ENCODE measurements at places on chromosomes 1 and 21.

DNA sequence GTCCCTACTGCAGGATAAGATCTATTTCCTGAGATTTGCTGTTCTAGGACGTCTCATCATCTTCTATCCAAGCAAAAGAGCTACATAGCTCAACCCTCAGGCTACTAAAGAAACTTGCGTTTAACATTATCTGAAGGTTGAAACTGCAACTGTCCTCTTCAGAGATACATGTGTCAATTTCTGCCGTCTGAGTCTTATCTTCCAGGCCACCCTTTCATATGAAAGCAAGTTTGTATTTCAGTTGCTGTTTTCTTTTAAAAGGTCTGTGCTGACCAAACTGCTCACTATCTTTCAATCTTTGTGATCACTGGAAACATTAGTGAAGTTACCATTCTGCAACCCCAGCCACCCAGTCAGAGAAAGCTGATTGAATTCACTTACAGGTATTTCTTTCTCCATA is 108.6 kb upstream of the RAB3GAP2 start:
- no peak for DNase-seq

DNA sequence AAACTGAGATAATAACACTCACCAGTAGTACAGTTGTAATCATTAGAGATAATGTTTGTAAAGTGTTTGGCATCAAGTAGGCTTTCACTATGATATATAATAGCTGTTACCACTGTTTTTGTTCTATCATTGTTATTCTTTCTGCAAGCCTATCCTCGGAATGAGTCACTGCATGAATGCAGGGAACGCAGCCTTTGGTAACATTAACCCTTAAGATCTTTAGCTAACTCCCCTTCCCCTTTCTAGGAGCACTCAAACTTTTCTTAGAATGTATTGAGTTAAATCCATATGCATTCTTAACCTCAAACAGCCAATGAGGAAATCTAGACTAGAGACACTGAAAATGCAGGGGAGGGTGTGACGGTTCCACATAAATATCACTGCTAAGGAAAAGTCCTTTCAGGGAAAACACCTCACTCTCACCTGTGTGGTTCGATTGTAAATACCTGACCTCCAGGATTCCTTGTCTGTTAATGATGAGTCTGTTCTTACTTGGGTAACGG is 467.3 kb downstream of the SETD4 start:
- no peak for DNase-seq

GRCh38 chr1:169644297-169644696 is 14.4 kb upstream of the SELP start:
- no peak for DNase-seq

GRCh38 chr1:50841791-50842387 is 118.2 kb downstream of the FAF1 start:
- DNase-seq: no peak

DNA sequence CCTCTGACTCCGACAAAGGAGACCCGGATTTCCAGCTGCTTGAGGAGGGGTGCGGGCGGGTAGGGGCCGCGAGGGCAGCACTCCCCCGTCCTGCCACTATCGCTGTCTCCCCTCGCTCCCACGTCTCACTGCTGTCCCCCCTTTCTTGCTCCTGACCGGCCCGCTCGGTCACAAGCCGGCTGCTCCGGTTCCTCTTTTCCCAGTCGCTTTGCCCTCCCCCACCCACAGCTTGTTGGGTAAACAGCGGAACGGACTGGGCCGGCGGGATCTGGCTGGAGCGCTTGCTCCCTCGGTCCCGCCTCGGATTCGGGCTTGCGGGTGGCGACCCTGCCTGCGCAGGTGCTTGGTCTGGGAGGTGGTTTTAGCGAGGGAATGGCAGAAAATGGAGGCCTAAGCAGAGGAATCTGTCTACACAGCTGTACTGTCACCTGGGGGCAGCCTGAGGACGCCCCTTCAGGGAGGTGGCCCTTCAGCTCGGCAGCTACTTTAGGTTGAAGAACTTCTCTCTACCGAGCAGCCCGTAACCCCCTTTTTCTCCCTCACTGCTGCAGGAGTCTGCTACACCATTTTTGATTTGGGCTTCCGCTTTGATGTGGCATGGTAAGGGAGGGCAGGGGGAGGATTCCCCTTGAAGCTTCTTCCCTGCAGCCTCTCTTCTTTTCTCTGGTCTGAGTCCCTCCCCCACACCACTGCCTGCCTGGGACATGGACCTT is 645 bp downstream of the ATP6V0B start:
- DNase-seq: no peak

- DNase-seq: no peak
Measured at GRCh38 chr1:30476911-30477459, 246.4 kb downstream of the MATN1 start.

- no peak for DNase-seq
Measured at GRCh38 chr1:31239653-31240241, at the start of gene NKAIN1. Gene NKAIN1 (minus strand): TSS chr1:31239887. CDS start chr1:31239547, 340 bp downstream.

GRCh38 chr1:220787069-220787619 is 431 bp downstream of the MTARC1 start:
- no peak for DNase-seq

DNA sequence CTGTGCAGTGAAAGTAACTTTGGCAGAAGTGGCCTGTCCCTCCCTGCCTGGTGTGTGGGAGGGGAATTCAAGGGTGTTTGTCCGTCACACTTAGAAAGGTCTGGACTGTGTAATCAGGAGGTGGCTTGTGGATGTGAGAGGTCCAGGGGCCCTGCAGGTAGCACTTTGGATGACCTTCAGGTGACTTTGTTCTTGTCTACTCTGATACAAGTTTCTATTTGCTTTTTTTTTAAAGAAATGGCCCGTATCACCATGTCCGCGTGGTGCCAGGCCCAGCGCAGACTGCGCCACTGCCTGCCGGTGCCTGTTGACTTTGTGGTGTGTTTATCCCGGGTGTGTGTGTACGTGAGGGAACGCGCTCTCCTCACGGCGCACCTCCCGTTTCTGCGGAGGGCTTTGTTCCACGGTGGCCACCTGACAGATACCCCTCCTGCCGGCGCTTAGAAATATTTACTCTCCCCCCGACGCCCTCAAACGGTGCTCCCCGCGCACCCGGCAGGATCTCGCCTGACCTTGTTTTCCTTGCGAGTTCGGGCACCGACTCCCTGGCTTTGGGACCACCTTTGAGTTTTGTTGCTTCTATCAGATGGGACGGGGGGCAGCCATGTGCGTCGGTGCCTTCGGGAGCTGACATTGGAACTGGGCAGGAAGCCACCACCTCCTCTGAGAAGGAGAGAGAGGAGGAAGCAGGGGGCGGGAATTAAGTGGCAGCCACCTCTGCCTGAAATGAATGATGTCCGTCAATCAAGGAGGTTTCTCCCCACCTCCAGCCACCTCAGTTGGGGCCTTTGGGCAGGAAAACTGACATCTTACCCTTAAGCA is 119.4 kb downstream of the PRDM16 start:
- no peak for DNase-seq

DNA sequence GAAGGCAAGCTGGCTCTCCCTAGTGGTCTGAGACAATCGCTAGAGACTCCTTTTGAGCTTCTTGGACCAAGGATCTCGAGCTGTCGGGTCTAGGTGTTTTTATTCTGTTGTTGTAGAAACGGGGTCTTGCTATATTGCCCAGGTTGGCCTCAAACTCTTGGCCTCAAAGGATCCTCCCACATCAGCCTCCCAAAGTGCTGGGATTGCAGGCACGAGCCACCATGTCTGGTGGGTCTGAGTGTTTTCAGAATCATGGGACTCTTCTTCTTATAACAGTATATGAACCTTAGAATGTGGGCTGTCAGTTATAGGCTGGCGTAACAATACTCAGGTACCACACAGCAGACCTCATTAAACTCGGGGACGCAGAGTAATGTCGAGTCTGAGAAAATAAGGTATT is 33.1 kb downstream of the DNAJC11 start:
- no peak for DNase-seq

GRCh38 chr1:112870887-112871646 is 84.9 kb downstream of the SLC16A1 start:
- no peak for DNase-seq

DNA sequence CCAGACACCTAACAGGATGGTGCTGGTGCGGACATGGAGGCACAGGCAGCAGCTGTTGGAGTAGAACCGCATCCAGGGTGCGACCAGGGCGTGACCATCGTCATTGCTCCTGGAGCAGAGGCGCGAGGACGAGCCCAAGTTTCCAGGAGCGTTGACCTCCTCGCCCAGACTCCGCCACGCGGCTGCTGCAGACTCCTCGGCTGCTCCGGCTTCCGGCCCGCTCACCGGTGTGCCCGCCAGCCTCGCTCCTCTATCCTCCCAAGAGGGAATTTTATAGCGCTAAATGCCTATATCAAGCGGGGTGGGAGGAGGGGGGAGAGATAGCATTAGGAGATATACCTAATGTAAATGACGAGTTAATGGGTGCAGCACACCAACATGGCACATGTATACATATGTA is 5.3 kb upstream of the S100A12 start:
- DNase-seq: no peak

- DNase-seq: no peak
Measured at GRCh38 chr1:192550922-192551534, 24.5 kb upstream of the RGS1 start.

DNA sequence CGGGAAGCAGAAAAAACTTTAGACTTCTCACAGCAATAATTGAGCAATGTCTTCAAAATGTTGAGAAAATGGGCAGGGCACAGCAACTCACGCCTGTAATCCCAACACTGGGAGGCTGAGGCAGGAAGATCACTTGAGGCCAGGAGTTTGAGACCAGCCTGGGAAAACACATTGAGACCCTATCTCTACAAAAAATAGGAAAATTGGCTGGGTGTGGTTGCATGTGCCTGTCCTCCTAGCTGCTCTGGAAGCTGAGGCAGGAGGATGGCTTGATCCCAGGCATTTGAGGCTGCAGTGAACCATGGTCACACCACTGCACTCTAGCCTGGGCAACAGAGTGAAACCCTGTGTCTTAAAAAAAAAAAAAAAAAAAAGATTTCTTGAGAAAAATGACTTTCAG is 7.8 kb upstream of the ZFP69 start:
- no peak for DNase-seq

DNA sequence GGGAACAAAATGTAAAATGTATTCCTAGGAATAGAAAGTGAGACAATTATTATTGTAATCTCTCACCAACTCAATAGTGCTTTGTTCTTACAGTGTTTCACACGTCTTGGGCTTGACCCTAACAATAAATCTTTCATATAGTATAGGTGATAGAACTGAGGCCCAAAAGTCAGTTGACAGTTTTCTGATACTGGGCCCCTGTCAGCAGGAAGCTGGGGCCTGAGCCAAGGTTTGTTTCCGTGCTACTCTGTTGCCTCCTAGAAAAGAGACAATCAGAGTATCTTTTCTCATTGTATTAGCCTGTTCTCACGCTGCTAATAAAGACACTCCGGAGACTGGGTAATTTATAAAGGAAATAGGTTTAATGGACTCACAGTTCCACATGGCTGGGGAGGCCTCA is 5.0 kb downstream of the RRP1B start:
- DNase-seq: no peak

GRCh38 chr1:156493154-156493631 is 7.4 kb downstream of the MEF2D start:
- no peak for DNase-seq

GRCh38 chr1:77888081-77888780 is at the start of gene NEXN:
Gene NEXN (plus strand): TSS chr1:77888624. CDS start chr1:77916107, 27,483 bp downstream.
- DNase-seq: no peak

- DNase-seq: no peak
Measured at GRCh38 chr1:28792644-28793121, 19.3 kb upstream of the OPRD1 start.

GRCh38 chr1:163069142-163069541 is at the start of gene RGS4:
Gene RGS4 (plus strand): TSS chr1:163069361. CDS start chr1:163069485, 124 bp downstream.
- no peak for DNase-seq

GRCh38 chr1:24266398-24266941 is 52.7 kb upstream of the GRHL3 start:
- no peak for DNase-seq

DNA sequence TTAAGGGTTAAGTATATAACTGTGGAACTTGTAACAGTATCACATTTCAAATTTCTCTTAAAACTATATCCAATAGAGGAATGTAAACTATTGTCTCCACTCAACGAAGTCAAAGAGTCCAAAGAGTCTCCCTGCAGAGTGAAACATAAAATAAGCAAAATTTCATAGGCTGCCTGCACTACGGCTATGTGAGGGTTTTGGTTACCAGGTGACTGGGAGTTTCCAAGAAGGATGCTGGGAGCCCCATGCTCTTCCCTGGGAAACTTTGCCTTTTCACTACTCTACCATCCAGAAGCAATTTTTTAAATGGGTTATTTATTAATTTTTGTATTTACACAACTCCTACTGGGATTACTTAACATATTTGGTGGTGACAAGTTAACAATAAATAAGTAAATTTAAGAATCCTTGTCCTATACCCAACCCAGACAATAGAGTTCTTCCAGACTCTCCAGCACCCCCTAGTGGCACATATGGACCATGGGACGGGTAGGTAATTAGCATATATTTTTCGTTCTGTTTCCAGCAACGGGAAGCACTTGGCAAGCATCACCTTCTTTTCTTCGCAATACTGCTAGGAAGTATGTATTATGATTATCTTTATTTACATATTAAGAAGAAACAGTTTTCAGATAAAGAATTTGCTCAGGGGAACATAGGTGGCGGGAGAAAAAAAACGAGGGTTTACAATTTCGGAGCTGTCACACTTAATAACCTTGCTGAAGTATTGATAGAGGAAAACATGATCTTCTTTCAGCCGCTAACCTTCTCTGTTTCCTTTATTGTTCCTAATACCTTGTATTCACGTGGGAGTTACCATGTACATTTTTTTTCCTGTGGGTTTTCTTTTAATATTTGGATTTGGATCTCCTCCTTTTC is 3.5 kb downstream of the FMO2 start:
- no peak for DNase-seq

DNA sequence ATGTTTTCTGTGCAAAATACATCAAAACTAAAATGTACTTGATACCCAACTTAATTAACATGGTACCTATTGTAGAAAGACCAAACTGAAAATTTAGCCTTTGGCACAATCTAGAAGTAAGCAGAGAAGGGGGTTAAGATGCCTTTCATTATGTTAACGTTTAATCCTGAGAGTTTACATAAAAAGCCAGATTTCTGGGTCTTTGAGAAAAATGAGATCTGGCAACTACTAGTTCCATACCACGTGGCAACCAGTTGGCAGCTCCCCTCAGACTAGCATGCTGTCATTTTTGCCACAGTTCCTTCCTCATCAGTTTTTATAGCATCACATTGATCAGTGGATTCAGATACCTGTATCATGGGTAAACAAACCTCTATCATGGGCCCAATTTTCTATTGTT is 1.5 kb downstream of the RO60 start:
- DNase-seq: no peak

DNA sequence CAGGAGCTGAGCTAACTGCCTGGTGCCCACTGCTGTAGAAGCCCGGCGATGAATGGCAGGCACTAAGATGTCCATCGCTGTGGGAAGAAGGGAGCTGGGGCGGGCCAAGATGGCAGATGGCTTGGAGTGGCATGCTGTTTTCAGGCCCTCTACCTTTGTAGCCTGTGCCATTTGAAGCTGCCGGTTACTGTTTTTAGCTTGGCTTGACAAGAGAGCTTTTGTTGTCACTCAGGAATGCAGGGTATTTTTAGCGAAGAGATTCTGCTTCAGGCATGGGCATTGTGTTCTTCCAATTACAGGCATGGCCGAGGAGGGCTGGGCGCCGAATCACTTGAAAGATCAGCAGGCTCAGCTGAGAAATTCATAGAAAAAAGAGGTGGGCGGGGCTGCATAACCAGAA is 348.7 kb downstream of the RPS6KC1 start:
- DNase-seq: no peak

- no peak for DNase-seq
Measured at GRCh38 chr1:175036476-175036875, 13.3 kb upstream of the MRPS14 start.

GRCh38 chr21:17488620-17489019 is 24.2 kb upstream of the CXADR start:
- DNase-seq: no peak

- DNase-seq: no peak
Measured at GRCh38 chr1:26597629-26598039, 68.1 kb downstream of the RPS6KA1 start.

Measured in activated CD4-positive, alpha-beta T cell treated with anti-CD3 and anti-CD28 coated beads for 1 hour (primary cell).